Substantia nigra (tissue), 51 donors: ENCODE measurements at places on chromosomes 12 and 14.
A peak's percentile ranks its signal among the peaks of the same experiment; 100 is the strongest.

GRCh38 chr12:17975239-17975638, 114.8 kb downstream of the RERGL start:
- DNase-seq: no peak

GRCh38 chr12:27396216-27396815, 50.2 kb upstream of the SMCO2 start:
- no peak for DNase-seq

DNA sequence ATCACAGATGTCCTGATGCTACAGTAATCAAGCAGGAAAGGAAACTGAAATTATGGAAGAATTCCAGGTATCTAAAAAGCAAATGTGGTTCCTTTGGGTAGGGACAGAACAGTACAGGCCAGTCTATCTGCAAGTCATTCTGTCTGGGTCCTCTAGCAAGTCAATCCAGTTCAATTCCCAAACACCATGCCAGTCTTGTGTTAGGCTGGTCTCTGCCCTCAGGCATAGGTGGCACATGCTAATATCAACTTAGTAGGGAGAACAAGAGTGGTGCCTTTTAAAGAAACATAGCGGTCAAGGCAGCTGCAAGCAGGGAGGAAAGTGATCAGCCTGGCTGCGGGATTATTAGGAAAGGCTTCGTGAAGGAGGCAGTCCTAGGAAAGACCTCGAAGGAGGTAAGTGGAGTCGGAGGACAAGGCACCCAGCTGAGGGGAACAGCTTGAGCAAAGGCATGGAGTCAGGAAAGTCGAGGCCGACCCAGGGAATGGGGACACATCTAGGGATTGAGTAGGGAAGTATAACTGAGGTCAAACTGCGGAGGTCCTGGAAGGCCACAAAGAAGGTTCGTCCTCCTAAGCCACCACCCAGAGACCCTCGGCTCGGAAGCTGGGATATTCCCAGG, 3.8 kb upstream of the PLEKHG6 start:
- no peak for DNase-seq

- DNase-seq: peak; percentile 1
Observed at GRCh38 chr12:69779928-69780327, 41.3 kb downstream of the RAB3IP start.

DNA sequence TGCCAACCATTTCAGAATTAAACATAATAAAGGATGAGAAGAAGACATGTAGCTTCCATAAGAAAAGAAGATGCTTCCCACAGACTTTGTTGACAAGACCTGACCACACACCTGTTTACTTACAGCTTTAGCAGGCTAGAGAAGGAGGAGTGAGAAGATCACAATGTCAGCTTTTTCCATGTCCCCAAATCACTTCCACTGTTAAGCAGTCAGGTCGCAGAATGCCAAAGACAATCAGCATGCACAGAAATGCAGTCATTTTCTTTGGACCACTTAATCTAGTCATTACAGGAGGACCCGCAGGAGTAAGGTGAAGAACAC, 314.9 kb downstream of the SSPN start:
- DNase-seq: no peak

- DNase-seq: no peak
Observed at GRCh38 chr14:98229656-98230366, 1042.2 kb downstream of the BCL11B start.

DNA sequence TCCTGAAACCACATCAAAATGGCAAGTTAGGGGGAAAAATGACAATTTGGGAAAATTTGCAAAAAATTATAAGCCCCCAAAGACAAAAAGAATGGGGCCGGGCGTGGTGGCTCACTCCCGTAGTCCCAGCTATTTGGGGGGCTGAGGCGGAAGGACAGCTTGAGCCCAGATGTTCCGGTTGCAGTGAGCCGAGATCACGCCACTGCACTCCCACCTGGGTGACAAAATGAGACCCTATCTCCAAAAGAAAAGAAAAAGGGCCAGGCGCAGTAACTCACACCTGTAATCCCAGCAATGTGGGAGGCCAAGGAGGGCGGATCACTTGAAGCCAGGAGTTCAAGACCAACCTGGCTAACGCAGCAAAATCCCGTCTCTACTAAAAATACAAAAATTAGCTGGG, 2.0 kb upstream of the VAMP1 start:
- DNase-seq: no peak

GRCh38 chr14:102390064-102390855, 27.5 kb downstream of the TECPR2 start:
- DNase-seq: no peak

GRCh38 chr12:38138225-38139221, 178.1 kb upstream of the ALG10B start:
- DNase-seq: peak; percentile 67

GRCh38 chr12:92718483-92718990, 15.7 kb downstream of the PLEKHG7 start:
- DNase-seq: no peak

DNA sequence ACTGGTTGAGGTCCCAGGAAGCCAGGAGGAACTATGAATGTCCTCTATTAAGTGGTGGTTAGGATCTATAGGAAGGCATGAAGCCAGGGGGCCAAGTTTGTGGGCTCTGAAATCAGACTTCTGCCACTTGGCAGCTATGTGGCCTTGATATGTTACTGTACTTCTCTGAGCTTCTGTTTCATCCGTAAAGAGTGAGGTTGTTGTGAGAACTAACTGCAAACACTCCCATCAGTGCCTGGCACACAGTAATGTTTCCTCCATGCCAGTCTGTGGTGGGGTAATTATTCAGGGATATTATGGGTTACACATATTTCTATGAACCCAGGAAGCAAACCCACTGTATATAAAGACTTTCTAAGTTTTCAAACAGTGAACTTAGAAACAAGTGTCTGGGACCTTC, 57.4 kb downstream of the PLXNC1 start:
- no peak for DNase-seq

- DNase-seq: no peak
Observed at GRCh38 chr12:27273114-27273513, 29.0 kb downstream of the STK38L start.

- DNase-seq: no peak
Observed at GRCh38 chr12:73935817-73936216, 601.8 kb upstream of the ATXN7L3B start.

GRCh38 chr14:32545095-32545494, 216.0 kb downstream of the AKAP6 start:
- no peak for DNase-seq

DNA sequence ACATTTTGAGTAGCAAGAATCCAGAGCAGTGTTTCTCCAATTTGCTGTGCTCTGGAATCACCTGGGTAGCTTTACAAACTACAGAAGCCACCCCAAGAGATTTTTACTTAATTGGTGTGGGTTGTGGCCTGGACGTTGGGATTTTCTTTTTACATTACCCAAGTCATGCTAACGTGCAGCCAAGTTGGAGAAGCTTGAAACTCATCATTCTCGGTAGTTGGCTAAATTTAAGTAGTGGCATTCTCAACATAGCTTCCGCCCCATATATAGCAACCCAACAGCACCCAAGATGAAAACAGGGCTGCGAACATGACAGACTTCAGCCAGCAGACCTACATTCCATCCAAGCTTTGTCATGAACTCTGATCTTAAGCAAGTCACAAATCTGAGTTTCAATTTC, 25.0 kb downstream of the DAD1 start:
- no peak for DNase-seq

DNA sequence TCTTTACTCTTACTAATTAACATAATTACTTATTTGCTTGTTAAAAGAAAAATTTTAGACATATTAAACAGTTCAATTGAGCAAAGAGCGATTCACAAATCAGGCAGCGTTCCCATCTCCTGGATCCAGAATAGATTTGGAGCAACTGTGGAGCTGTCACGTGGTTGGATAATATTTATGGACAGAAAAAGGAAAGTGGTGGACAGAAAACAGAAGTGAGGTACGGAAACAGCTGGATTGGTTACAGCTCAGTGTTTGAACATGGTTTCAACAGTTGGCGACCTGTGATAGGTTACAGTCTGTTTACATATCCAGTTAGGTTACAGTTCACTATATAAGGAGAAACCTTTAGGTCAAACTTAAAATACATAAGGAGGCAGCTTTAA, 19.7 kb upstream of the FAM234B start:
- no peak for DNase-seq

DNA sequence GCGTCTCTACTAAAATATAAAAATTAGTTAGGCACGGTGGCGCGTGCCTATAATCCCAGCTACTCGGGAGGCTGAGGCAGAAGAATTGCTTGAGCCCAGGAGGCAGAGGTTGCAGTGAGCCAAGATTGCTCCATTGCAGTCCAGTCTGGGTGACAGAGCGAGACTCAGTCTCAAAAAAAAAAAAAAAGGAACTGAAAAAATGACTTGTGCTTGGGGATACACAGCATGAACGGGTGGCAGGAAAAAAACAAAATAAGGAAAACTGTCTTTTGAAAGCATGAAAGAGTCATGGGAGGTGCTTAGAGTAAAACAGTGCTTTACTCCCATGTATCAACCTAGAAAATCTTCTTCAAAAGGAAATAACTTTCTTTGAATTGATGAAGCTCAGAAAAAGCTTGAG, 80.8 kb downstream of the TMTC1 start:
- no peak for DNase-seq

DNA sequence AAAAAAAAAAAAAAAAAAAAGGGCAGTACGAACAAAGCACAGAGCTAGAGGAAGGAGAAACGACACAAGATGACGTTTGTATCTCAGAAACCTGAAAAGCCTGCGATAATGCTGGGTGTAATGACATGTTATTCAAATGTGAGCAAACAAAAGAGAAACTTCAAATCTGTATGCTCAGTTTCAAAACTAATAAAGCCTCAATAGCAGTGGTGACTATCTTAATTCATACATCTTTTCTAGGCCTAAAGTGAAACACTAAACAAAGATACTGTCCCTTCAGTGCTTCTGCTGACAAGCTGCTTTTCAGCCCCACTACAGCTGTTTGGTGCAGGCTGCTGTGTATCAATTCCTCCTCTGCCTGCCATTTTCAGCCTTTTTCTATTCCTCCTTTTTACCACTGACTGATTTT, 15.8 kb downstream of the ITPR2 start:
- no peak for DNase-seq

GRCh38 chr12:117039891-117040309, 59.3 kb downstream of the TESC start:
- no peak for DNase-seq

GRCh38 chr14:92154283-92154942, 32.6 kb downstream of the CPSF2 start:
- DNase-seq: no peak

- DNase-seq: no peak
Observed at GRCh38 chr14:74045522-74045921, 26.4 kb downstream of the BBOF1 start.

GRCh38 chr14:99378782-99379214, 101.9 kb downstream of the SETD3 start:
- DNase-seq: no peak

DNA sequence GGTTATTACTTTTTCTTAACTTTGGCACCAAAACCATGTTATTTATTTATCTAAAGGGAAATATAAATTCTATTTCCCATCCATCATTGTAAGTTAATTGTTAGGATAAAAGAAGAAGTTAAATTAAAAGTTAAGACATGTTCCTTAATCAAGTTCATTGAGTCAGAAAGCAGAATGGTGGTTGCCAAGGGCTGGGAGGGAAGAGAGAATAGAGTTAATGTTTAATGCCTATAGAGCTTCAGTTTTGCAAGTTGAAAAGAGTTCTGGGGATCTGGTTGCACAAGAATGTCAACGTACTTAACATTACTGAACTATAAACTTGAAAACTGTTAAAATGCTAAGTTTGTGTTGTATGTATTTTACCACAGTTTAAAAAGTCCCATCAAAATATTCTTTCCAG, 63.2 kb upstream of the NR2C1 start:
- no peak for DNase-seq

DNA sequence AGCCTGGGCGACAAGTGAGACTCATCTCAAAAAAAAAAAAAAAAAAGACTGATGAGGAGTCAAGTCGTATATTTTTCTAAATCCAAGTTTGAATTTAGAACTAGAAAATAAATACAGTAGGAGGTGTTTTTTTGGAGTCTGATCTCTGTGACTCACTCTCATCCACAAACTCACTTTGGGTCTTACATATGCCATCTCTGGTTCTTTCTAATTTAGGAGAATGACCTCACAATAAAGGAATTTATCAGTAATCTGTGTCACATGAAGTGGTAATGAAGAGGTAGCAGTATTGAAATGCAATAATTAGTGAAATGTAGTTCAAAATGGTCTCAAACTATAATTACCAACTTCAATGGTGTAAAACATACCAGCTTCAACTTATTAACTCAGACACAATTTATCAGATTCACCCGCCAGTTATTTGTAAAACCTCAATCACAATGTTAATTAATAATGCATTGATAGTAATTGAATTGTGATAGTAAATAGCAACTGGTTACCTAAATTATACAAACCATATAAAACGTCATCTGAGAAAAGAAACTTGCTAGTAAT, 4.4 kb upstream of the CFL2 start:
- no peak for DNase-seq

DNA sequence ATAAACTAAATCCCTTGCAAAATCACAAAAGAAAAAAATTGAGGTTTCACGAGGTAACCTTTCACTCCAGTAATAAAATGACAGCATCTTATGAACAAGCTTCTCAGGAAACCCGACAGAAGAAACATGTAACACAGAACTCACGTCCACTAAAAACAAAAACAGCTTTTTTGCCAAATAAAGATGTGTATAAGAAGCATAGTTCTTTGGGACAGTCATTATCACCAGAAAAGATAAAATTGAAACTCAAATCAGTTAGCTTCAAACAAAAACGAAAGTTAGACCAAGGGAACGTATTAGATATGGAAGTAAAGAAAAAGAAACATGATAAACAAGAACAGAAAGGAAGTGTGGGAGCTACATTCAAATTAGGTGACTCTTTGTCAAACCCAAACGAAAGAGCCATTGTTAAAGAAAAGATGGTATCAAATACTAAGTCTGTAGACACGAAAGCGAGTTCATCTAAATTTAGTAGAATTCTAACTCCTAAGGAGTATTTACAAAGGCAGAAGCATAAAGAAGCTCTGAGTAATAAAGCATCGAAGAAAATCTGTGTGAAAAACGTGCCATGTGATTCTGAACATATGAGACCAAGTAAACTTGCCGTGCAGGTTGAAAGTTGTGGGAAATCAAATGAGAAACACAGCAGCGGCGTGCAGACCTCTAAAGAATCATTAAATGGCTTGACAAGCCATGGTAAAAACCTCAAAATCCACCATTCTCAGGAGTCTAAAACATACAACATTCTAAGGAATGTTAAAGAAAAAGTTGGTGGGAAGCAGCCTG, 25.8 kb downstream of the RESF1 start:
- no peak for DNase-seq

GRCh38 chr14:95102680-95103044, 54.7 kb downstream of the DICER1 start:
- no peak for DNase-seq

DNA sequence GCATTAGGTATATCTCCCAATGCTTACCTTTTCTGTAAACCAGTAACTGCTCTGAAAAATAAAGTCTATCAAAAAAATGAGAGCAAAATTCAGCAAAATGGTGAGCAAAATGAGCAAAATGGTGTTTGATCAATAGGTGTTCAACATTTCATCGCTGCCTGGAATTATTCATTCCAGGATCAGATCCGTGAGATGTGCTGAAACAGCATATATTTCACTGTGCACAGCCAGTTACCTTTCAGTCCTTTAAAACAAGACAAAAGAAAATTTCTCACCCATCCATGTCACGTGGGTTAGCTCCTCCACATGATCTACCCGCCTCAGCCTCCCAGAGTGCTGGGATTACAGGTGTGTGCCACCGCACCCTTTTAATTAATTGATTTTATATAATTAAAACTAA, 8.1 kb upstream of the FGF23 start:
- no peak for DNase-seq
